ENCODE measurements at places on chromosomes 3 and 15. TPM values are rescaled to one million over a fixed set of nuclear protein-coding genes. Genes with fewer than 3 reads are reported as not detected.

DNA sequence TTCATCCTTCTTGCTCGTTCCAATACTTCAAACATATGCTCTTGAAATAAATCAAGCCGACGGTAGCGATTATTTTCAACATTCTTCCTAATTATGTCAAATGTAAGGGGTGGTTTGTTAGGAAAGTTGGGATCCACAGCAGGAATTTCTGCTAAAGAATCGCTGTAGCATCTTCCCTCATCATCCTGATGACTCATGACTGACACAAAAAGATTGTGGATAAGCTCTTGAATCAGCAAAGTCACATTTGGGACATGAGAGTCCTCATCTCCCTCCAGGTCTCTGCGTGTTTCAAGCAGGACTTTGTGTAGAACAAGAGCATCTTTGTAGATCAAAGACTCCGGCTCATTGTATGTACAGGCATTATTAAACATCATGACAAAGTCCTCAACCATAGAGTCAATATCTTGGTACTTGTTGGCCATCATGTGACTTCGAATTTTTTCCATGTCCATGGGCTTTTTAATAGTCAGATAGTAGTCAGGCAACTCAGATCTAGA is 73.0 kb downstream of the UQCC5 start:
- no peak for DNase-seq

DNA sequence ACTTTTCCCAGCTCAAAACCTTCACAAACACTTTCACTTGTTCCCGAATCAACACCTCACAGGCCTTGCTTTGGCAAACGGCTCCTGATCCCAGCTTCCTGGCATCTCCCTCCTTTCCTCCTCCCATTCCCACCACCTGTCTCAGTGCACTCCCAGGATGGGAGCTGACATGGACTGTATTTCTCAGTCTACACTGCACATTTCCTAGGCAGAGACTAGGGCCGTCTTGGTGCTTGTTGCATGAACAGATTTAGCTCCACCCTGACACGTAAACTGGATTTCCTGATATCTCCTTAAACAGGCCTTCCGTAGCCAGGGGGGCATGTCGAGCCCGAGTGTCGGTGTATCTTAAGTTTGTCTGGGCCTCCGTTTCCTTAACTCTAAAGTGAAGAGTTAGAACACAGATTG is 790 bp upstream of the WHAMM start:
- DNase-seq, result no peak

- DNase-seq, result no peak
Measured at GRCh38 chr3:101857301-101857741, 8.0 kb downstream of the NFKBIZ start.

GRCh38 chr15:40957581-40958051 is 4.3 kb downstream of the CHAC1 start:
- DNase-seq, result no peak

- DNase-seq, result no peak
Measured at GRCh38 chr15:34597316-34597715, 13.9 kb upstream of the GOLGA8B start.

Gene TAGLN3
- 70.2 TPM for total RNA-seq

Gene CDHR4
- 0.12 TPM for total RNA-seq

Data from neural crest cell (in vitro differentiated cells).